ENCODE measurements at places on chromosomes 2 and 18.

GRCh38 chr18:24786027-24786426 is 325.6 kb downstream of the HRH4 start:
- DNase-seq = no peak

GRCh38 chr2:3023531-3023930 is 354.1 kb downstream of the EIPR1 start:
- DNase-seq = peak; percentile 52

GRCh38 chr18:10715791-10716190 is 190.0 kb downstream of the NAPG start:
- no peak for DNase-seq

DNA sequence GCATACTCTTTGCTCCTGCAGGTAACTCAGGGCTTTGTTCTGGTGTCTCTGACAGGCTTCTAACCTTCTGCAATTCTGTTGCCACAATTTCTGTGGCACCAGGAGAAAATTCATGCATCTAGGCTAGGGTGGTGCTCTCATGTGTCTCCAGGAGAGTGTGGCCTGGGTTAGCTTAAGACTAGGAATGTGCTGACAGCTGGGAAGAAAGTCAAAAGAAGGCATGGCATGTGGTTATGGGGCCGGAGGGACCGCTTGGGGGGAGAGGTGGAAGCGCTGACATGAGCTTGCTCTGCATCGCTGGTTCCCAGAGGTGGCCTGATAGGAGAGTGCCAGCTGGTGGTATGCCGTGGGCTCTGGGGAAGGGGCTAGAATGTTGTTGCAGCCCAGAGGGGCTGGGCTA is 173.3 kb upstream of the TNP1 start:
- no peak for DNase-seq

DNA sequence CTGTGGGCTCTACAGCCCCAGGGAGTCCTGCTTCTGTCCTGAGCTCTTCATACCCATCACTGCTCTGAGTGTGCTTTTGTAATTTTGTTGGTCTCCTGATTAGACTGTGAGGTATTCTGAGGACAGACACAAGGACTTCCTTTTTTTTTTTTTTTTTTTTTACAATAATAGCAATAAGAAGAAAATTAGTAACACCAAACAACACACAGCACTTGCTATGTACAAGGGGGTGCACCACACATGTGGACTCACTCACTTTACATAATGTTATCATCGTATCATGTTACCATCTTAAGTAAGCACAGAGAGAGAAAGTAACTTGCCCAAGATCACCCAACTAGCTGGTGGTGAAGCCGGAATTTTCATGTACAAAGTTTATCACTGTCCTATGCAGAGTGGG is 34.6 kb downstream of the MBP start:
- no peak for DNase-seq

DNA sequence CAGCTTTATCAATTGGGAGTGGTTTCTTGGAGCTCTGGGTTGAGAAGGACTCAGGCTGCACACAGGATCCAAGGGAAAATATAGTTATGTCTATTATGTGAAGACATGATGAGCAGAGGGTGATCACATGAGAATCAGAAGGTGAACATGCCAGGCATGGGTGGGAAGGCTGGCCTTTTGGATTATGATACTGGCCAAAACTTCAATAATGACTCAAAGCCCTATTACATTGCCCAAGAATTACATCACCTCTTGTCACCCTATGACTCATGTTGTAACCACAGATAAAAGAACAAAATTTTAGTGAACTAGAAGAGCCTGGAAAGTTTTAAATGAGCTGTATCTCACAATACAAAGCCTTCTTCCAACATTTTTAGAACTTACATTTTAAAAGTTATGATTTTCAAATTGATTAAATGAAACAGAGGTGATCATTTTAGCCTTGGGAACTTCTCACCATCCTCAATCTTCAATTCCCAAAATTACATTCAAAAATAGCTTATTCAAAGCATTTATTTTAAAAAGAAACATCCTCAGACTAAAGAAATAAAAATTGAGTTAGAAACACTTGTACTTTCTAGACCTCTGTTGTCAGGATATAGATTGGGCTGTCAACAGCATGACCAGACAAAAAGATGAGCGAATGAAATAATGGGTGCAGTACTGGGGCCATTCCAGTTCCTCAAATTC is 428.3 kb downstream of the MBD2 start:
- no peak for DNase-seq

DNA sequence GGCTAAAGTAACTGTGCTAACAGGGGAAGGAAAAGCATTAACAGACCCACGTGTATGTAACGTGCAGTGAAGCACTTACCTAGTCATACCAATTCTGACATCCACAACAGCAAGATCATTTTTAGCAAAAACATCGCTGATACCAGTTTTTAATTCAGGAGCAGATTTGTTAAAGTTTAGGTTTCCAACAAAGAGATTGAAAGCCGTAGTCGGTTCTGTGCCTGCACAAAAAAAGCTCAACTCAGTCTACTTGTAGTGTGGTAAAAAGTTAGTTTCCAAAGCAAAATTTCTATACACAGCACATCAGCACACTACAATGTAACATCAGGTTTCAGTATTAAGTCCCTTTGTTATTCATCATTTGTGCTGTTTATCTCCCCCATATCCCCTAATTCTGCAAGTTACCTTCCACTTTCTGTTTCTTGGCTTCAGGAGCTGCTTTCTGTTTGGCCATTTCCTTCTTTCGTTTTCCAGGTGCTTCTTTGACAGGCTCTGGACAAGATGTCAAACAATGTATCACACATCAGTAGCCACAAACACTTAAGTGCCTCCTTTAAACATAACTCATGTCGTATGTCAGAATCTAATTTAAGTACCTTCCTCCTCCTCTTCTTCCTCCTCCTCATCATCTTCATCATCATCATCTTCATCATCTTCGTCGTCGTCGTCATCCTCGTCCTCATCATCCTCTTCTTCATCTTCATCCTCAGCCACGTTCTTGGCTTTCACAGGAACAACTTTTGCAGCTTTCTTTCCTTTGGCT is 4.0 kb downstream of the NCL start:
- no peak for DNase-seq

GRCh38 chr2:143264851-143265250 is 135.6 kb downstream of the ARHGAP15 start:
- no peak for DNase-seq

DNA sequence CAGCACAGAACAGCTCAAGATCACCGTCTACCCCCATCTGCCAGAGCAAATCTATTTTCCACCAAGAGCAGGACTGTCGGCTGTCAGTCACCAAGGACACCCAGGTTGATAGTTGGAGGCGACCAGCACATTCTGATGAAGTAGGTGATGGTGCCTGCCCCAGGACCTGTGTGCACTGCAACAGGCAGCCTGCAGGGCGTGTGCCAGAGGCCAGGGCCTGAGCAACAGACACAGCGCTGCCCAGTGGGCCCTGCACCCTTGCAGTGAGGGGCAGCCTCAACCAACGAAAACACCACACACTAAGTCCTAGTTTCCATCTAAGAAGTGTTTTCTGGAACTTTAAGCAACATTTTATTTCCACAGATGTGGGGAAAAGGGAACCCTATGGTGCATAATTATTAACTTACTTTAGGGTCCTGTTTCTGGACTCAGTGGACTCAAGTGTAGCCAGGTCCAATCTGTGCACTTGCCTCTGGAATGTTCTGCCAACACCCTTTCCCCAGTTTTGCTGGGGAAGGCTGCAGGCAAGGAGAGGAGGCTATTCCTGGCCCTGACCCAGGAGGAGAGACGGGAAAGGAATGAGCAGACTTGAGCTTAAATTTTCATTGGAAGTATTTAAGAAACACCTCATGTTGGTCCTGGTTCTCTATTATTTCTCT is 61.5 kb downstream of the ADNP2 start:
- no peak for DNase-seq

GRCh38 chr2:234771980-234772732 is 179.7 kb upstream of the SH3BP4 start:
- DNase-seq = no peak

DNA sequence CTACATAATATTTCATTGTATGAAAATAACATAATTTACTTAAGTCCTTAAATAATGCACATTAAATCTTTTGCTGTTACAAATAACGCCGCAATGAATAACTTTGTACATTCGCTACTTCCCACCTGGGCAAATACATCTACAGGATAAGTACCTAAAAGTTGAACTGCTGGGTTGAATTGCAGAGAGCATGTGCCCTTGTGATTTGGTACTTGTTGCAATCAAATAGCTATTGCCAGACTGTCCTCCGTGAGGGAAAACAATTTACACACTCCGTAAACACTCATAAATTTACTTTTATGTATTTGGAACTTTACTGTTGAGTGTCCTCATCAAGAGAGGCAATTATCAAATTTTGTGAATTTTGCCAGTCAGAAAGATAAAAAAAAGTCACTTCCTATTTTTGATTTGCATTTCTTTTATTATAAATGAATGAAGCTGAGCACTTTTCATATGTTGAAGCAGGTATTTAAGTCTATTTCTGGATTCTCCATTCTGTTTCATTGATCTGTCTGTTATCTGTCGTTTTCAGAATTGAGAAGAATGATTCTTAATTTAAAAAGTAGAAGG is 140.8 kb upstream of the SERTAD2 start:
- no peak for DNase-seq

DNA sequence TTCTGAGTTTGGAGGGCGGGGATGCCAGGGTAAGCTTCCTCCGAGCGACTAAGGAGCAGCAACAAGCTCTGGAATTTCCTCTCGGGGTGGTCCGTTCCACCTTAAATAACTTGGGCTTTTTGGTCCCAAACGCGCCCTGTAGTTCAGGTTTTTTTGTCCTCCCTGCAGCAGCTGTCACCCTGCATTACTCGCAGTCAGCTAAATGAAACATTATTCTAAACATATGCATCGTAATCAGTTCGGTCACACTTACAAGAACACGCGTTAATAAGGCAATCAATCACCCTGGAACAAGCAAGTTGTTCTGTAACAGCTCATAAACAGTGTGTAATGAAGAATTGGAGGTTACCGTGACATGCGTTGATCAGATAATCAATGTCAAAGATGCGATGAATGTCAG is 8.3 kb downstream of the EVX2 start:
- DNase-seq = no peak

GRCh38 chr2:85988175-85988913 is 99.6 kb upstream of the ST3GAL5 start:
- no peak for DNase-seq

DNA sequence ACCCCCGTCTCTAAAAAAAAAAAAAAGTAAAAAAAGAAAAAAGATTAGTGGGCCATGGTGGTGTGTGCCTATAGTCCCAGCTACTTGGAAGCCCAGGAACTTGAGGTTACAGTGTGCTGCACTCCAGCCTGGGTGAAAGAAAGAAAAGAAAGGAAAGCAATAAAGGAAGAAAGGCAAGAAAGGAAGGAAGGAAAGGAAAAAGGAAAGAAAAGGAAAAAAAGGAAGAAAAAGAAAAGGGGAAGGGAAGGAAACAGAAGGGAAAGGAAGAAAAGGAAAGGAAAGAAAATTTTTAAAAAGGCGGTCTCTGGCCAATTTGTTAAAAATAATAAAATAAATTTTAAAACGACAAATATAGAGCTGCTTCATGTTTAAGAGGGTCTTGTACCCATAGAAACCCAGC is 74.4 kb upstream of the RNU4ATAC start:
- DNase-seq = no peak

DNA sequence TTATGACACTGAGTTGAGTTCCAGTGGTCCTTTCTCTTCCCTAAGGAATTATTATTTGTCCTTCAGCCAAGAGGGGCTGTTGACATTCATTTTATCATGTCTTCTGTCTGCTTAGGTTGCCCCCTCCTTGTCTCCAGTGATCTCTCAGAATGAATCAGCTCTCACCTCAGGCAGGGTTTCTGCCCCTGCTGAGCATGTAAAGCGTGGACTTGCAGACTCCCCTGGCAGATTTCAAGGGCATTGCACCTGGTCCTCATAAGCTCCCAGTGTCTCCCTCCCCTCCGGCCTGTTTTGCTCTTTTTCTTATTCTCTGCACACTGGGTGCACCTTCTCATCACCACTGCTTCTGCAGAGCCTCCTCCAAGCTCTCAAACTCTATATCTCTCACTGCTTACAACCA is 188.4 kb downstream of the KCNS3 start:
- DNase-seq = no peak

DNA sequence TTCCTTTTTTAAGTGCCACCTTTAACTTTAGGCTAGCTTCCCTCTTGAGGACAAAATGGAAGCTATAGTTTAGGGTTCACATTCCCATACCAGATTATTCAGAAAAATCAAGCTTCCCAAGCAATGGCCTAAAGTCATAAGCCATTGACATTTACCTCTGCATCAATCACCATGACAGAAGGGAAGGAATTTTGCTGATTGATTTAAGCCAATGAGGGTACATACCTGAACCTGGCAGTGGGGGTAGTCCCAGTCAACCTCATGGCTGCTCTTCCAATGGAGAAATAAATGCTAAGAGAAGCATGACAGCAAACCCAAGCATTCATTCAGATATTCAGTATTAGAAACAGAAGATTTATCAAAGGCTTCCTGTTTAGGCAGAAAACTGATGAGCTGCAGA is 128.4 kb upstream of the CREB1 start:
- DNase-seq = no peak

GRCh38 chr2:216508229-216508628 is 9.6 kb downstream of the RPL37A start:
- DNase-seq = no peak

GRCh38 chr2:233387667-233388528 is 33.6 kb downstream of the DGKD start:
- DNase-seq = peak; percentile 94

DNA sequence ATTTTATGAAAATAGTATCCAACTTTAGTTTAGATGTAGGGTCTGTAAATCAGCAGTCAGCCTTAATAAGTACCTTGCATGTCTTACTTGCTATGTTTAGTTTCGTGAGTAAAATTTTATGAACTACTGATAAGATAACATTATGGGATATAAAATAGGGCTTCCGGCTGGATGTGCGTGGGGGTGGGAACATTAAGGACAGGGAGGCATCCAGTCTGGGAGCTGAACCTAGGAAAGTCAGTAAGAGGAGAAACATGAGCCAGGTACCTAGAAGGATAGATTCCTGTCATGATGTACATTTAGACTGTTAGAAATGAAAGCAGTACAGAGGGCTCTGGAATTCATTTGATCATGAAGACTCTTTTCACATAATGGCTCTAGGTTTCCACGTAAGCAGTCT is 12.7 kb upstream of the KCNJ13 start:
- no peak for DNase-seq

- no peak for DNase-seq
These were observed 69.0 kb downstream of the BABAM2 start for GRCh38 chr2:27959496-27959895.

GRCh38 chr2:98530114-98530513 is 78.2 kb downstream of the COA5 start:
- DNase-seq = no peak

All from posterior cingulate gyrus (tissue), 11 donors.